Activated naive CD4-positive, alpha-beta T cell treated with anti-CD3 and anti-CD28 coated beads for 36 hours (primary cell): ENCODE measurements at places on chromosomes 5 and 9. TPM values are rescaled to one million over a fixed set of nuclear protein-coding genes. Genes with fewer than 3 reads are reported as not detected.

- H3K27me3 ChIP-seq: peaks cover 24% of the 10 kb centered on the region
- DNase-seq: no peak
- no peak overlapping the region for H3K27ac ChIP-seq
- H3K4me3 ChIP-seq: no peak overlapping the region
- no peaks in the 10 kb centered on the region for H3K36me3 ChIP-seq
Measured at GRCh38 chr9:137170486-137171148, 766 bp upstream of the LRRC26 start.

DNA sequence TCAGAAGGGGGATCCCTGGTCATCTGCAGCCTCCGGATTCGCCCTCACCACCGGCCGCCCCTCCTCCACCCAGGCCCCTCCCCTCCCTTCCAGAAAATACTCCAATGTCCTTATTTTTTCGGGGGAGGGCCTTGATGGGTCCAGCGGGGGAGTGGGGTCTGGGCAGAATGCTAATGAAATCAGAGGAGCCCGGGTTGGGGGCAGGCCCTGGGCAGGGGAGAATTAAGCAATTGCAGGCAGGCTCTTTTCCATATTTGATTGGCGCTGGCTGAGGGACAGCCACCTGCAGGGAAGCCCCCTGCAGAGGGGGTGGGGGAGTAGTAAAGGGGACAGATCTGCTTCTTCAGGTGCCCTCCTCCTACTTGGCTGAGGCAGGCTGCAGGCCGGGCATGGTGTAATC, 21.3 kb downstream of the PRRX2 start:
- H3K27ac ChIP-seq: no peak overlapping the region
- no peaks in the 10 kb centered on the region for H3K36me3 ChIP-seq
- H3K4me1 ChIP-seq: no peaks in the 10 kb centered on the region

DNA sequence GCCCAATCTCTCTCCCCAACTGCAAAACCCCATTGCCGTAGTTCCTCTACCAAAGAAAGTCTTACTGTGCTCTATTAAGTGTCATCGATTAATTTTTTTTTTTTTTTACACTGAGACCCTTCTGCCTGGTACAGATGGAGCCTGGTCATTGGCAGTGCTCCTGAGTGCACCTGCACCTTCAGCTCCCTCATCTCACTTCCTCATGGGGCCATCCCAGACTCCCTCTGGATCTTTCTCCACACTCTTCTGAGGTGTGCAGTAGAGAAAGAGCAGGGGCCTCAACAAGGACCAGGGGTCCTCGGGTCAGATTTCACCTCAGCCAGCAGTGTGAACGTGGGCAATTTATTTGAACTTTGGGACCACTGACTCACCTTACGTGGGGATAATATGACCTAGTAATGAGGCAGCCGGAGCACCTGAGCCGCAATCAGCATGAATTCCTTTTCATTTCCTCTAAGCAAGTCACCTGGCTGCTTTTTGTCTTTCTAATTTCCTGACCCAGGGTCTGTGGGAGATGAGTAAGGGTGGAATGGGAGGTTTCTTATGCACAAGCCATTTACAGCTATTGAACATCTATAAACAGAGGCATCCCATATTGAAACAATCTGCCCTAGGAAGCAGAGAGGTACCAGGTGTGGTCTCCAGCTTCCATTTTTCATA, 22.3 kb upstream of the GABRP start:
- no peaks in the 10 kb centered on the region for H3K4me1 ChIP-seq
- H3K36me3 ChIP-seq: no peaks in the 10 kb centered on the region
- no peak for DNase-seq
- no peak overlapping the region for H3K4me3 ChIP-seq

GRCh38 chr5:66680221-66680620, 84.0 kb downstream of the MAST4 start:
- no peaks in the 10 kb centered on the region for H3K36me3 ChIP-seq
- peaks cover 6% of the 10 kb centered on the region for H3K27me3 ChIP-seq
- no peak overlapping the region for H3K4me3 ChIP-seq
- DNase-seq: no peak
- H3K4me1 ChIP-seq: no peaks in the 10 kb centered on the region

DNA sequence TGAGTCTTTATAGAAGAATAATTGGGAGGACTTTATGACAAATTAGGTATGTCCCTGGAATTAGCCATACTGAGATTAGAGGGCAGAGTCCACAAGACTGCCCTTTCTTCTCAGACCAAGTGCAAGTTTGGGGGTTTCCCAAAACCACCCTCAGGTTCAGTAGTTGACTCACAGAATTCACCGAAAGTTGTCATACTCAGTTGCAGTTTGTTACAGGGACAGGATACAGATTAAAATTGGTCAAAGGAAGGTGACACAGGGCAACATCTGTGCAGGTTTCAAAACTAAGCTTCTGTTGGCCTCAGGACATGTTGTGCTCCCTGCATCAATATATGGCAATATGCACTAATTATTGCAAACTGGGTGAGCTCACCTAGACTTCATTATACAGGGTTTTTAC, 3.8 kb downstream of the RANBP17 start:
- H3K4me3 ChIP-seq: no peak overlapping the region
- DNase-seq: no peak
- peaks cover 5% of the 10 kb centered on the region for H3K4me1 ChIP-seq
- H3K27ac ChIP-seq: no peak overlapping the region

GRCh38 chr9:17856995-17857394, 278.1 kb downstream of the SH3GL2 start:
- no peaks in the 10 kb centered on the region for H3K4me1 ChIP-seq
- no peaks in the 10 kb centered on the region for H3K36me3 ChIP-seq
- H3K27ac ChIP-seq: no peak overlapping the region
- no peak overlapping the region for H3K4me3 ChIP-seq
- DNase-seq: no peak

DNA sequence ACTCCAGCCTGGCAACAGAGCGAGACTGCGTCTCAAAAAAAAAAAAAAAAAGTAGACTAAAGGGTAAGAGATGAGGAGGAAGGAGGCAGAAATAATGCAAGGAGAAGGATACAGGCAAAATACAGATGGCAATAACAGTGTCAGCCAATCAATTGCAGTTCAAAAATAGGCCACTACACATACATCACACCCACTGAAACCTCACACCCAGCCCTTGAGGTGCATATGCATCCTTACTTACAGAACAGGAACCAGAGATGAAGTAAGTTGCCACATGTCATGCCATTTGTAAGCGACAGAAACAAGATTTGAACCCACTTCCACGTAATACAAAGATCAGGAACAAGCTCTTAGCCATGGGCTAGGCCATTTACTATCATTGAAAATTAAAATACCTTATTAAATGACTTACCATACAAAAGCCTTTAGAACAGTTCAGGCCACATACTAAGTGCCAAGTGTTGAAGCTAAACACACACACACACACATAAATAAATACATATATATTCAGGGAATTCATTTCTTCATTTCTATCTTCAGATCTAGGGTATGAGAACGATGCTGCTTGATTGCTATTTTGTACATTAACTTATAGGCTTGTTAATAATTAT, 98.4 kb downstream of the FNBP1 start:
- H3K27ac ChIP-seq: peak overlapping the region; percentile 82
- H3K27me3 ChIP-seq: no peaks in the 10 kb centered on the region
- peaks cover 48% of the 10 kb centered on the region for H3K4me1 ChIP-seq
- no peak overlapping the region for H3K4me3 ChIP-seq
- peaks cover 47% of the 10 kb centered on the region for H3K36me3 ChIP-seq
- DNase-seq: peak; percentile 81

DNA sequence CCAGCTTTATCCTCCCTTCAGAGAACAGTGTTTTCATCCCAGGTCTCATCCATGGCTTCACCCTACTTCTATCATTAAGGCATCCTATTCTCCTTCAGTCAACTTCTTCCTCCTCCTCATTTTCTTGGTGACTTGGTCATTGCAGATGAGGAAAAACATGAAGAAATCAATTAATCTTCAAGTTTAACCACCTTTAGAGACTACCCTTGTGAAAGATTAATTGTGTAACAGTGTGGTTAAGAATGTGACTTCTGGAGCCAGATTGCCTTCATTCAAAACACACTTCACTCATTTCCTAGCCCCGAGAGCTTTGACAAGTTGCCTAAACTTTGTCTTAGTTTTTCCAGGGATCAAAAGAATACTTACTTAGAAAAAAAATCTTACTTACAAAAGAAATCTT, 110.0 kb downstream of the STK32A start:
- H3K27ac ChIP-seq: no peak overlapping the region
- H3K4me1 ChIP-seq: no peaks in the 10 kb centered on the region
- no peak overlapping the region for H3K4me3 ChIP-seq
- no peaks in the 10 kb centered on the region for H3K27me3 ChIP-seq
- DNase-seq: no peak

GRCh38 chr9:91678807-91679580, 255.4 kb upstream of the NFIL3 start:
- H3K36me3 ChIP-seq: no peaks in the 10 kb centered on the region
- no peak overlapping the region for H3K4me3 ChIP-seq
- DNase-seq: no peak
- peaks cover 4% of the 10 kb centered on the region for H3K4me1 ChIP-seq
- peaks cover 37% of the 10 kb centered on the region for H3K27me3 ChIP-seq

GRCh38 chr9:109428854-109429253, 69.3 kb downstream of the PTPN3 start:
- DNase-seq: no peak
- H3K27ac ChIP-seq: no peak overlapping the region
- no peaks in the 10 kb centered on the region for H3K36me3 ChIP-seq
- H3K4me1 ChIP-seq: no peaks in the 10 kb centered on the region
- peaks cover 2% of the 10 kb centered on the region for H3K27me3 ChIP-seq
- no peak overlapping the region for H3K4me3 ChIP-seq

- peaks cover 3% of the 10 kb centered on the region for H3K4me1 ChIP-seq
- H3K27ac ChIP-seq: no peak overlapping the region
- no peak for DNase-seq
- H3K36me3 ChIP-seq: no peaks in the 10 kb centered on the region
Measured at GRCh38 chr5:54581831-54582548, 64.4 kb downstream of the SNX18 start.

DNA sequence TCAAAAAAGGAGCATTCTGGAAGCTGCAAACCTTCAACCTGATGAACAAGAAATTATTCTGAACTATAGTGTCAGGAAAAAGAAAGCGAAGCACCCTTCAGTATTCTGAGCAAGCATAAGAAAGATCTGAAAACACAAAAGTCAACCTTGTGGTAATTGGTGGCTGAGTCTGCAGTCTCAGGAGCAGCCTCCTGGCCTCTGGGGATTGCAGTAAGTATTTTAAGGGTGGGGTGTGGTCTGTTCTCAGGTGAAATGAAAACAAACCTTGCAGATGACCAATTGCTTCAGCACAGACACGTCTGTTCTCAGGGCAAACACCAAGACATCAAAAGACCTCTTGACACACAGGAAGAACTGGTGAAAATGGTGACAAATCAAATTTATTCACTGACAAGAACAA, 147.8 kb upstream of the RAPGEF1 start:
- peaks cover 5% of the 10 kb centered on the region for H3K36me3 ChIP-seq
- H3K4me3 ChIP-seq: no peak overlapping the region
- no peak for DNase-seq

The HSPB3 gene
- total RNA-seq: not detected

The PCAT7 gene
- not detected for total RNA-seq

The CA9 gene
- 0.52 TPM for total RNA-seq

The HRH2 gene
- 8.7 TPM for total RNA-seq
